Cerebellar nuclear complex (tissue), 1 donor: ENCODE measurements at places on chromosomes 1 and 21.

- DNase-seq, result no peak
Measured at GRCh38 chr1:5874416-5875110, 117.7 kb downstream of the NPHP4 start.

GRCh38 chr1:12229386-12229834 is 420 bp upstream of the VPS13D start:
- no peak for DNase-seq

DNA sequence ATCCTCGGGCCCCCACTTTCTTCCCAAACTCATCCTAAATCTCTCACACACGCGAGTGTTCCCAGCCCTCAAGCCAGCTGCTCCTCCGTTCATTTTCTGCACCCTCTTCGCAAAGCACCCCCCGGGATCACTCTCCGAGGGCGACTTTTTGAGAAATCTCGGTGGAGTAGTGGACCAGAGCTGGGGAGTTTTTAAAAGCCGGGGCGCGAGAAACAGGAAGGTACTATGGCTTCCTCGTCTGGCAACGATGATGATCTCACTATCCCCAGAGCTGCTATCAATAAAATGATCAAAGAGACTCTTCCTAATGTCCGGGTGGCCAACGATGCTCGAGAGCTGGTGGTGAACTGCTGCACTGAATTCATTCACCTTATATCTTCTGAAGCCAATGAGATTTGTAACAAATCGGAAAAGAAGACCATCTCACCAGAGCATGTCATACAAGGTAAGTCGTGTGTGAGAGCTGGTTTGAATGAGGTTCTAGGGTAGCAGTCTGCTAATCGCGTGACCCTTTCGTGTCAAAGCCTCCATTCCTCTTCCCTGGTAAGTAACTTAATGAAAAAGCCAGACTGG is 800 bp downstream of the DR1 start:
- no peak for DNase-seq

DNA sequence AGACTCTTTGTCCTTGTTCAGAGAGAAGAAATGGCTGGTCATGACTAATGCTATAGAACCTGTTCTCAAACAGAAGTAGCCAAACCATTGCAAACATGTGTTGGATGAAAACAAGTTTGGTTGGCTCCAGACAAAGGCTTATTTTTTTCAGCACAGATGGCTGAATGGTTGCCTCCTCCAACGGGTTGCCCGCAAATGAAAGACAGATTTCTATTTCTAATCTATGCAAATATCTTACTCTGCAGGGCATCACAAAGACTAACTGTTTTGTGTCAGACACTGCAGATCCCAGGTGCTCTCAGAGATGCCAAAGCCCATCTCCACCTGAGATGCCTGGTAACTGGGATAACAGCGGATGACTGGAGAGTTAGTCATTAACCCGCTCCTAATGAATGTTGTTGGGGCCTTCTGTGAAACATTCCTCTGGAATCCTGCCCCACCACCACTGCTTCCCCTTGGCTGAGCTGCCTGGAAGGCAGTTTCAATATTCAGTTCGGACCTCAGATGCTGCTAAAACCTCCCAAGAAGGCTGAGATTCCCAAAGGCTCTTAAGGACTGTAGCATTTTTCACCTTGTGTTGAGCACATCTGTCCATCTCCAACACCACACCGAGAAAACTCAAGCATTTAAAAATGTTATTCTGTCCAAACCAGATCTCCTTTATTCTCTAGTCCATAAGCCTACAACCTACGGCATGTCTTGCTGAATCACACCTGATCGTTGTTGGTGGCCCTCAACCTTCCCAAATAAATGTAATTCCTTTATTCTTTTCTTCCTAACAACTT is 104.4 kb downstream of the PTPN14 start:
- no peak for DNase-seq

- no peak for DNase-seq
Measured at GRCh38 chr1:154716011-154716410, 108.0 kb upstream of the ADAR start.

- DNase-seq, result no peak
Measured at GRCh38 chr1:99527078-99527477, 118.8 kb upstream of the PALMD start.

GRCh38 chr1:229636042-229636441 is 10.0 kb downstream of the URB2 start:
- DNase-seq, result no peak

- no peak for DNase-seq
Measured at GRCh38 chr1:9881838-9882249, 28.2 kb downstream of the CTNNBIP1 start.

GRCh38 chr21:42564561-42564971 is 50.9 kb downstream of the SLC37A1 start:
- DNase-seq, result no peak

- no peak for DNase-seq
Measured at GRCh38 chr1:185539277-185539943, 194.8 kb upstream of the HMCN1 start.

GRCh38 chr1:168004531-168004930 is 67.7 kb upstream of the MPC2 start:
- no peak for DNase-seq

DNA sequence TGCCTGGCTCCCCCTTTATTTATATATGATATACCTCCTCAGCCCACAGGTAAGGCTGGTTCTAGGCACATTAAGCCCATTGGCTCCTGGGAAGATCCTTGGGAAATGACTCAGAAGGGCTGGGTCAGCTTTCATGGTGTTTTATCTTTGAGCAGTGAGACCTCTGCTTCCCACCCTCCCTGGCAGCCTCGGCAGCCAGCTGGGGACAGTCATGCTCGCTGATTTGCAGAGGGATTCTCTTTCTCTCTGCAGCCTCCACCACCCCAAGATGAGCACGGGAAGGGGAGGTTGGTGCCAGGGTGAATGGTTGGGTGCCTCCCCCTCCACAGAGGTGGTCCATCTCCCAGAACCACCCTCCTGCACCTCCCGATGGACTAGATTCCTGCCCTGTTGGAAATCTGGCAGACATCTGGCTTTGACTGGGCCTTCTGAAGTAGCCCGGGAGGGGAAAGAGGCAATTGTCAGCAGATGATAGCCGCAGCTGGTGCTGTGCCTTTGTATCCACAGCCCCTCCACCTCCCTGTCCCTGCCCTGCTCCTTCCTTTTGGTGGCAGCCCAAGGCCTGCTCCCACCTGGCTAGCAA is 24.6 kb downstream of the IER5 start:
- no peak for DNase-seq

DNA sequence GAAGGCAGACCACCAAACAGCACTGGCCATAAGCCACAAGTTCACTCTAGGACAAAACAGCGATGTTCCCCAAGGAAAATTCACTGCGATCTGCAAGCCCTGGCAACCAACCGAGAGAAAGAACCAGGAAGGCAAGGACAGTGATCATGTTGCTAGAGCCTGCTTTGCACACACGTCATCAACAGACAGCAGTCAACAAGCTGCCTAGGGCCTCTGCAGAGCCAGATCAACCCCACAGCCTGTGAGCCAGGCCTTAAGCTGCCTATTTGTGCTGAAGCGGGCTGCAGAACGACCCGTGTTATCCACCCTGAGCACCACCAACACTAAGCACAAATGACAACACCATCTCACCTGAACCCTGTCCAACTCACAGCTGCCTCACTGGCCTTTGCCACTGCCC is 6.2 kb upstream of the YRDC start:
- DNase-seq, result no peak

DNA sequence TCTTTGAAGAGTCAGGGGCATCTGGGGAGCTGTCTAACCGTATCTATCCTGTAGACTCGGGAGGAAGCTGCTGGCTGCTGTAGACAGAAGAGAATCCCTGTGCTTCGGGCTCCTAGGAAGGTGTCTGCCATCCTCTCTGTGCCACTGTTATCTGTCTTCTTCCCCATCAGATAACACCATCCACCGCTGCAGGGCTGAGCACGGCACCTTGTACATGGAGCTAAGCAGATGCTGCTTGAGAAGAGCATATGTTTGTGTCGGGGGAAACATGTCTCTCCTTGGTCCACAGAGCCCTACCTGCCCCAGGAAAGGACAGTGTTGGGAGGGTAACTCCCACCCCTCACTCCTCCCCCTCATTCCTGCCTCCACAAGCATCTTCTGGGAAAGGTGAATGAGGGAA is 1.4 kb upstream of the MAPKAPK2 start:
- DNase-seq, result no peak

GRCh38 chr1:155651861-155652661 is 36.5 kb downstream of the YY1AP1 start:
- DNase-seq, result no peak

DNA sequence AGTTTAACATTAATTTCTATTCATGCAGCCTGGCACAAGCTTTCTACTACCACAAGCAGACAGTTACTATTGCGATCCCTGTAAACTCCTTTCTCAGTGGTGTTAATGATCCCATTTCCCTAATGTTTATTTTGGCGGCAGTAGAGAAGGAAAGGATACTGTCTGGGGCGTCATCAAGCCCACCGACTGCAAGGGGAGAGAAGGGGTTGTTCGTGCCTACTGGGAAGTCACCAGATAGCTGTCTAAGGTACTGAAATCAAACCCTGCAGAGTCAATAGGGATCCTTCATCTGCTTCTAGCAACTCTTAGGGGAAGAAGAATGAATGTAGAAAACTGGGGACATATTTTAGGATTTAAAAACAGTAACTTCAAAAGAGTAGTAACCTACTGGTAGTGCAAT is 95.2 kb upstream of the ADAR start:
- no peak for DNase-seq

- DNase-seq, result no peak
Measured at GRCh38 chr1:61699911-61700851, 24.8 kb downstream of the TM2D1 start.

DNA sequence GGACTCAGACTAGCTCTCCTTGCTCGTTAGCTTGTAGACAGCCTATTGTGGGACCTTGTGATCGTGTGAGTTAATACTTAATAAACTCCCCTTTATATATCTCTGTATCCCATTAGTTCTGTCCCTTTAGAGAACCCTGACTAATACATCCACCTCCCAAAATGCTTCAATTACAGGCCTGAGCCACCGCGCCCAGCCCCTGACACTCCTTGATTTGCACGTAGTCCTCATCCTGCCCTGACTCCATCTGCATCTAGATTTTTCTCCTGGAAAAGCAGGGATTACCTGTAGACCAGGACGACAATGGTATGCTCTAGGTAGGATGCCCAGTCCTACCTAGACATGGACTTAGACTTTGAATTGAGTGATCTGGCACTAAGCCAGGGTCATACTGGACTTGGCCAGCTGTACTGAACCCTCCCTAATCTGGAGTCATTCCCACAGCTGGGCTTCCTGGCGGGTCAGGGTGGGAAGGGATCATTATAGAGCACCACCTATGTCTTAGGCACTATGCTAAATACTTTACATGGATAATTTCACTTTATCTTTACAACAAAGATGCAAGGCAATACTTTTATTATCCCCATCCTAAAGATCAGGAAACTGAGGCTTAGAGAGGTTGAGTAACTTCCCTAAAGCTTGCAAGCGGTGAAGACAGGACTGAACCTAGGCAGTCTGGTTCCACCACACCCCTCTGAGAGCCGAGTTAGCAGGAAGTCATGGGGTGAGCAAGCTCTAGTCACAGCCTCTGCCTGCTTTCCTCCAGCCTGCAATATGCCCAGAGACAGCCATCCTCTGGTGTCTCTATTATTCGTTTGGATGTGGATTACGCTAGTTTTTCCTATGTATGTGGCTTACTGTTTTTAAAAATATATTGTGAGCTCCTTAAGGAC is 89.4 kb downstream of the DTL start:
- DNase-seq, result no peak

GRCh38 chr1:110160538-110161100 is 10.3 kb downstream of the SLC6A17 start:
- DNase-seq, result no peak

DNA sequence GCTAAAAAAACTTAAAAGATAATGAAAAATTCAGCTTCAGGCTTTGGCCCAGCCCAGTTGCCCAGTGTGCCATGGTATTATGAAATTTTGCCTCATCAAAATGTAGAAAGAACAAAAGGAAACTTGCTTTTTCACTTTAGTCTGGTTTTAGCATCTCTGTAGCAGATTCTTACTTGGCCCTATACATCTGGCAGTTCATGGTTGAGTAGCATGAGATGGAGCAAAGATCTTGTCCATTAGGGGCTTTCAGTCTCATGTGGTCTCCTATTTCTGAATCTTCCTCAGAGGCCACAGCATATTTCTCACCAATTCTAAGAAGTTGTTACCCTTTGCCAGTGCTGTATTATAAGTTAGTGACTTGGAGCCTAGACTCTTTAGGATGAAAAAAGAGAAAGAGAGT is 58.5 kb downstream of the ATP2B4 start:
- DNase-seq, result no peak
